Uterus (tissue), 4 donors: ENCODE measurements at places on chromosomes 3 and 15. TPM values are rescaled to one million over a fixed set of nuclear protein-coding genes. Genes with fewer than 3 reads are reported as not detected.

GRCh38 chr3:10284496-10284895, 8.3 kb downstream of the GHRL start:
- H3K27me3 ChIP-seq, result no peaks in the 10 kb centered on the region
- DNase-seq, result no peak
- no peak overlapping the region for H3K4me3 ChIP-seq
- H3K4me1 ChIP-seq, result no peaks in the 10 kb centered on the region

DNA sequence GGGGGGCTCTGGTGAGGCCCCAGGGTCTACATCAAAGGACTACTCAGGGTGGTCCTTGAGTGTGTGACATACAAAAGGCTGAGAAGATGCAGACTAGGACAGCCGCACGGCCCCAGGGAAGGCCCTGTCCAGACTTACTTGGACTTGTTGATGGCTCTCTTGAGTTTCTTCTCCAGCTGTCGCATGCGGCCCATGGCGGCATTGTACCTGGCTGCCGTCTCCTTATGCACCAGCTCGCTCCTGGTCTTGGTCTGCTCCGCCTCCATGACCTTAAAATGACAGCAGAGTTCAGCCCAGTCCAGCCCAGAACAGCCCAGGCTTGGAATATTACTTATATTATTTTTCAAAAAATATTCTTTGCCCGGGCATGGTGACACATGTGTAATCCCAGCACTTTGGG, 56.0 kb downstream of the CAPN7 start:
- DNase-seq, result no peak
- no peaks in the 10 kb centered on the region for H3K4me1 ChIP-seq
- no peak overlapping the region for H3K4me3 ChIP-seq
- no peaks in the 10 kb centered on the region for H3K27me3 ChIP-seq
- H3K27ac ChIP-seq, result peak overlapping the region; percentile 29
- no peaks in the 10 kb centered on the region for H3K36me3 ChIP-seq

NPAP1 gene
- not detected for total RNA-seq

NT5DC2 gene
- total RNA-seq, result 37.1 TPM

DNA sequence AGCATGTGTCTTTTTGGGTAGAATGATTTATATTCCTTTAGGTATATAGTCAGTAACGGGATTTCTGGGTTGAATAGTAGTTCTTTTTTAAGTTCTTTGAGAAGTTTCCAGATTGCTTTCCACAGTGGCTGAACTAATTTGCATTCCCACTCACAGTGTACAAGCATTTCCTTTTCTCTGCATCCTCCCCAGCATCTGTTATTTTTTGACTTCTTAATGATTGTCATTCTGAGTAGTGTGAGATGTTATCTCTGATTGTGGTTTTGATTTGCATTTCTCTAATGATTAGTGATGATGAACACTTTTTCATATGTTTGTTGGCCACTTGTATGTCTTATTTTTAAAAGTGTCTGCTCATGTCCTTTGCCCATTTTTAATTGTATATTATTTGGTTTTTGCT, 337.6 kb downstream of the EFHB start:
- H3K4me3 ChIP-seq, result no peak overlapping the region
- no peaks in the 10 kb centered on the region for H3K4me1 ChIP-seq
- no peaks in the 10 kb centered on the region for H3K27me3 ChIP-seq
- H3K36me3 ChIP-seq, result no peaks in the 10 kb centered on the region
- no peak for DNase-seq
- H3K27ac ChIP-seq, result no peak overlapping the region

DNA sequence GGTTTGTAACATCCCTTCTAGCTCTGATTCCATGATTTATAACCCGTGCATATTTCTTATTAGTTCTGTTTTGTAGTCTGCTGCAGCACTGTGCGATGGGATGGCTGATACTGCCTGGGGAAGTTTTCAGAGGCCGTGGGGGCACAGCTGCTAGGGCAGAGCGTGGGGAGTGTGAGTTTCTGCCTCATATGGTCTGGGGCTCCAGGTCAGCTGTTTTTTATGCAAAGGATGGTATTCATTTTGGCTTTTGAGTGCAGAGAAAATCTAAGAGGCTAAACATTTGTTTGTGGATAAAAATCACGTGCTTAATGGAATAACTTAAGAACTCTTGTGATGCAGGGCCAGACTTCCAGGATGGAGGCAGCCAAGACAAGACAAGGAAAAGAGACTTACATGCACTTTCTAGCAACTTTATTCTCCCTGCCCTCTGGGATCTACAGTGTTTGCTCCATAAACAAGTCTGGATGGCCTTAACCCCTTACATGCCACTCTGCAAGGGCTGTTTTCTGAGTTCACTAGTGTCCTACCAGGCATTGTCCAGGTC, 45.5 kb upstream of the CFAP161 start:
- no peaks in the 10 kb centered on the region for H3K4me1 ChIP-seq
- DNase-seq, result no peak
- H3K27me3 ChIP-seq, result no peaks in the 10 kb centered on the region

DNA sequence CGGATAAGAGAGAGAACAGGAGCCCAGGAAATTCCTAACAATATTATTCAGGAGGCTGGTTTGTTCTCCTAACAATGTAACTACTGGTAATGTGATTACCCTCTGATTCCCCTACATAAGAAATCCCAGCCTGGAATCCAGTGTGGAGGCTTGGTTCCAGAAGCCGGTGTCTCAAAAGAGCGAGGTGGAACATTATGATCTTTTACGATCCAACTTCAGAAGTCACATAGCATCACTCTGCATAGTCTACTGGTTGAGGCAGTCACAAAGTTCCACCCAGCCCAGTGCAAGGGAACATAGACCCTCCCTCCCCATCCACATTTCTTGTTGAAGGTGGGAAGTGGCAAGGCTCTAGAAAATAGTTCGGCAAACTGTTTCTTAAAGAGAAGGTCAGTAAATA, 81.6 kb upstream of the GALNT15 start:
- DNase-seq, result no peak
- no peak overlapping the region for H3K4me3 ChIP-seq
- H3K27ac ChIP-seq, result no peak overlapping the region
- H3K27me3 ChIP-seq, result no peaks in the 10 kb centered on the region
- H3K4me1 ChIP-seq, result no peaks in the 10 kb centered on the region
- no peaks in the 10 kb centered on the region for H3K36me3 ChIP-seq

DZIP1L gene
- total RNA-seq, result 26.8 TPM

RAD51 gene
- 0.51 TPM for total RNA-seq

DNA sequence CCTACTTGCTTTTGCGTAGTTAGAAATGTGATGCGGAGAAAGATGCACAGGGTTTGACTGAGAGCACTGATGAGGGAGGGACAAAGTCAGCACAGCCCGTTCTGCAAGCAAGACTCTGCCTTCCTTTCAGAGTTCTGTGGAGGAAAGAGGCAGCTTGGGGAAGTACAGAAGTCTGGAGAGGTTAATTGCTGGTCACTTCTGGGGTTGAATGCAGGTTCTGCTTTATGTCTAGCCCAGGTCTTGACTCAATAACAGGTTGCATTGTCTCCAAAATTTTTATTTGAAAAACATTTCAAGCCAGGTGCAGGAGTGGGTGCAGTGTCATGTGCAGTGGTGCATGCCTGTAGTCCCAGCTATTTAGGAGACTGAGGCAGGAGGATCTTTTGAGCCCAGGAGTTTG, 461.7 kb downstream of the NR2F2 start:
- no peaks in the 10 kb centered on the region for H3K4me1 ChIP-seq

TNIK gene
- 20.3 TPM for total RNA-seq

DNA sequence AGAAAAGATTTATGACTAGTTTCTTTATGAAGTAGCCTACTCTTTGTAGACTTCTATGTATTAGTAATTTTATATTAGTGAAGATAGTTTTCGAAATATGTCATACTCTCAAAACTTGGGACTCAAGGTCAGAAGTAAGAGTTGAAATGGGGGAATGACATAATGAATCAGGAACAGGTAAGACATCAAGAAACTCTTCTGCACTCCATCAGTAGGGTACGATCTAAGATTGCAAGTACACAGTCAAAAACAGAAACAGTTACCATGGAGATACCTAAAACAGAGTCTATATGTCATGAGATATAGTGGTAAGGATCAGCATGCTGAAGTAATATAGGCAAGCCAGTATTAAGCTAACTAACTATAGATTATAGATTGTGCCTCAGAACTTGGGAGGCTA, 187.0 kb upstream of the MLF1 start:
- DNase-seq, result no peak
- no peaks in the 10 kb centered on the region for H3K4me1 ChIP-seq
- H3K4me3 ChIP-seq, result no peak overlapping the region
- H3K36me3 ChIP-seq, result no peaks in the 10 kb centered on the region
- H3K27ac ChIP-seq, result no peak overlapping the region

CLDN11 gene
- total RNA-seq, result 14.3 TPM

- no peaks in the 10 kb centered on the region for H3K27me3 ChIP-seq
- H3K27ac ChIP-seq, result peak overlapping the region; percentile 64
- no peak overlapping the region for H3K4me3 ChIP-seq
- DNase-seq, result no peak
- H3K4me1 ChIP-seq, result no peaks in the 10 kb centered on the region
- no peaks in the 10 kb centered on the region for H3K36me3 ChIP-seq
Measured at GRCh38 chr3:13559764-13560525, 11.0 kb downstream of the FBLN2 start.

CRABP1 gene
- total RNA-seq, result not detected

FAM240A gene
- total RNA-seq, result not detected

ZNF774 gene
- total RNA-seq, result 5.5 TPM

DNA sequence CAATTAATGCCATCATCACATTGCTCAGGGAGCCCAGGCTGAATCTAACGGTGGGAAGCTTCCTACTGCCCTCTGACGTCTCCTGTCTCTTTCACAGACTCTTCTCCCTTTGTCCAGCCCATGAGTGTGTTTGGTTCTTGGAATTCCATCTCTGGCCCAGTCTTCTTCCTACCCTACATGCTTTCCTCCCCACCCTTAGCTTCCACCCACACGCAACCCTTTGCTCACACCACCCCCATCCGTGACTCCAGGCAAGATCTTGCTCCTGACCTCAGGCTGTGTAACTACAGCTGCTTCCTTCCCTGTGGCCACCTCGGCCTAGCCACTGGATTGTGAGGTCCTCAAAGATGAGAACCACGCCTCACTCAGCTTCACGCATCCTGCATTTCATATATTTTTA, 72.3 kb upstream of the THBS1 start:
- no peak overlapping the region for H3K27ac ChIP-seq
- H3K27me3 ChIP-seq, result no peaks in the 10 kb centered on the region
- no peaks in the 10 kb centered on the region for H3K36me3 ChIP-seq
- H3K4me3 ChIP-seq, result no peak overlapping the region
- DNase-seq, result no peak

LSAMP gene
- 1.2 TPM for total RNA-seq

DNA sequence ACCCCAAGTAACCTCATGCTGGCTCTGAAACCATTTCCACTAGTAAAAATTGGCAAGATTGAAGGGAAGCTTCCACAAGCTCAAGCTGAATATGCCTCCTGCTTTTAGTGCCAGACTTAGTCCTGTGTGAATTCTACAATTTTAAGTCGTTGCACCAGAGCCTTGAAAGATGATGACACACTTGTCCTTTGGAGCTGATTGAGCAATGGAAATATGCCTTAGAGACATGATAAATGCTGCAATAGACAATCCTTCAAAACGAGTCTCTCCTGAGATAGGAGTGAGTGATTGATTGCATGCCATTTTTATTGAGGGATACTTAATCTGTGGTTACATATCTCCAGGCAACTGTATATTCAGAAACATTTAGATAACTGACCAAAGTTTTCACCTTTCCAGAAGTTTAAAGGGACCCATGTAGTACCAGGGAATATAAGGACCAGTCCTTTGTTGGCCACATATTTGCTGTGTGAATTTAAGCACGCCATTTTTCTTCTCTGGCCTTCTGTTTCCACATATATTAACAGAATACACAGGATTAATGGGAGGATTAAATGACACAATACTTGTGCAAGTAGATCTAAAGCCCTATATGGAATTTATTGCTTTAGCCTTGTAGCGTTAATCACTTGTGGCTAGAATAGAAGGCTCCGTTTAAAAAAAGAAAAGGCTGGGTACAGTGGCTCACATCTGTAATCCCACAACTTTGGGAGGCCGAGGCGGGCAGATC, 65.1 kb downstream of the PPARG start:
- H3K36me3 ChIP-seq, result no peaks in the 10 kb centered on the region
- H3K27me3 ChIP-seq, result no peaks in the 10 kb centered on the region
- no peak overlapping the region for H3K27ac ChIP-seq
- no peak for DNase-seq

TTC21A gene
- 6.2 TPM for total RNA-seq

GOLGA6L9 gene
- 6.0 TPM for total RNA-seq

GRCh38 chr3:171873580-171873979, 30.4 kb downstream of the TMEM212 start:
- H3K4me1 ChIP-seq, result peaks cover 3% of the 10 kb centered on the region
- H3K27ac ChIP-seq, result peak overlapping the region; percentile 81
- H3K4me3 ChIP-seq, result no peak overlapping the region

- peaks cover 6% of the 10 kb centered on the region for H3K4me1 ChIP-seq
- H3K4me3 ChIP-seq, result no peak overlapping the region
- no peaks in the 10 kb centered on the region for H3K36me3 ChIP-seq
- DNase-seq, result no peak
- H3K27ac ChIP-seq, result no peak overlapping the region
Measured at GRCh38 chr3:9781551-9781950, 10.7 kb downstream of the TADA3 start.

SLC15A2 gene
- 9.3 TPM for total RNA-seq
